ENCODE measurements at places on chromosomes 1 and 21. TPM values are rescaled to one million over a fixed set of nuclear protein-coding genes. Genes with fewer than 3 reads are reported as not detected.

- no peak for DNase-seq
Observed at GRCh38 chr1:32144033-32144432, 35.4 kb upstream of the TXLNA start.

GRCh38 chr1:11062965-11063401, 3.2 kb upstream of the SRM start:
- DNase-seq: no peak

- DNase-seq: no peak
Observed at GRCh38 chr1:221503268-221503667, 238.6 kb downstream of the DUSP10 start.

GRCh38 chr1:98054786-98055185, 134.0 kb upstream of the DPYD start:
- DNase-seq: no peak

GRCh38 chr21:14591882-14592281, 45.8 kb upstream of the SAMSN1 start:
- no peak for DNase-seq

The CBR3 gene
- 2.0 TPM for total RNA-seq

The KRTAP19-3 gene
- total RNA-seq: not detected

All from left ventricle myocardium inferior (tissue), 1 donor.